Osteoblast (primary cell): ENCODE measurements at places on chromosomes 5 and 9. TPM values are rescaled to one million over a fixed set of nuclear protein-coding genes. Genes with fewer than 3 reads are reported as not detected.

GRCh38 chr9:108743901-108744371 lies 111.8 kb downstream of the ACTL7B start:
- no peaks in the 10 kb centered on the region for H3K27me3 ChIP-seq
- no peak overlapping the region for H3K27ac ChIP-seq
- H3K4me1 ChIP-seq = peaks cover 9% of the 10 kb centered on the region
- H3K4me3 ChIP-seq = no peak overlapping the region
- no peak for DNase-seq
- H3K36me3 ChIP-seq = no peaks in the 10 kb centered on the region

DNA sequence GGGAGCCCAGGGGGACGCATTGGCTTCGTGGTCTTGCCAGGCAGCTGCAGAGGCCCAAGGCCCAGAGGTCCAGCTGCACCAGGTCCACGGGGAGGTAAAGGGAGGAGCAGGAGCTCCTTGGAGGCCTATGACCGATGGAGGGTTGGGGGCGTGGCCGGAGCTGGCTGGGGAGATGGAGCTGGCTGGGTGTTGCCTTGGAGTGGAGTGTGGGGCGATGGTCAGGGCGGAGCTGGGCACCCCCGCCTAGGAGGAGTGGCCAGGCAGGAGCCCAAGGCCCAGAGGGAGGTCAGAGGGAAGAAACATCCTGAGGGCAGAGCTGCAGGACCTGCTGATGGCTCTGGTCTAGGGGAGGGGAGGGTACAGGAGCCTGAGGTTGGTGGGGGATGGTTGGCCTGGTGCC lies 44.6 kb downstream of the KCNT1 start:
- DNase-seq = no peak
- no peak overlapping the region for H3K4me3 ChIP-seq
- H3K27me3 ChIP-seq = no peaks in the 10 kb centered on the region
- no peak overlapping the region for H3K27ac ChIP-seq
- no peaks in the 10 kb centered on the region for H3K36me3 ChIP-seq
- no peaks in the 10 kb centered on the region for H3K4me1 ChIP-seq

DNA sequence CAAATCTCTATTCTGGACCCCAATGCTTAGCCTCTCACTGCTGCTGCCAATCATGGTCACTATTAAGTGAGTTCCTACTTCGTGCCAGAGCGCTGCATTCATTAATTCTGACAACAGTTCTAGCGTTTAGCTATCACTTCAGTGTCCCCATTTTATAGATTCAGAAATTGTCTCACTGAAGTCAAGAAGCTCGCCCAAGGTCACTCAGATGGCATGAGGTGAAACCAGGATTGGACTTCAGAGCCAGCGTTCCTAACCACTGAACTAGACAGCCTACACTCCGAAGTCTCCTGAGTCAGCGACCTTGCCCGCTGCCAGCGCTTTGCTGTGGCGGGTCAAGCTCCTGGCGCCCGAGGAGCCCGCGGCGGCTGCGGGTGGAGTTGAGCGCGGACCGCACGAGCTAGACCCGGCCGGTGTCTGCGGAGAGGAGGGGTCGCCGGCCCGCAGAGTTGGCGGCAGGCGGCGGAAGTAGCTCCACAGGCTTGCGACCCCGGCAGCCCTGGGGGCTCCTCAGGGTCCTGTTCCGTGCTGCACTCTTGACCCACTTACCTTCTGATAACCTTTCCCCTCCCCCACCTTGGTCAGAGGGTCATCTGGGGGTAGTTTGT lies 2.1 kb upstream of the GABRB2 start:
- H3K4me3 ChIP-seq = no peak overlapping the region
- H3K27ac ChIP-seq = no peak overlapping the region
- H3K27me3 ChIP-seq = peaks cover 27% of the 10 kb centered on the region
- H3K4me1 ChIP-seq = no peaks in the 10 kb centered on the region
- DNase-seq = peak; percentile 50
- no peaks in the 10 kb centered on the region for H3K36me3 ChIP-seq

DNA sequence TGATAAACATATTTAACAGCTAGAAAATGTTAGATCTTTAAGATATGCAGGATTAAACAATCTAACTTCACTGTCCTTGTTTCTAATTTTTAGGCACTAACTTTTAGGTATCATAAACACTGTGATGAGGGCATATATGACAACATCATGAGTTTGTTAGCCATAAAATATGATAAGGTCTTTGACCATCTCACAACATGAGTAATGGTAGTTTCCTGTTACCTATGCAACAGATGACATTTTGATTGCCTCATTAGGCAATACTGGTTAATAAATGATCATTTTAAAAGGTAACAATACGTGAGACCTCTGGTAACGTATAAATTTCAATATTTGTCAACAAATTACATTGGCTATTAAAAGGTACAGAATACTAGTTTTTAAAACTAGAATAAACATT lies 613.5 kb downstream of the PDE4D start:
- H3K4me1 ChIP-seq = no peaks in the 10 kb centered on the region
- H3K27ac ChIP-seq = no peak overlapping the region
- no peak overlapping the region for H3K4me3 ChIP-seq
- H3K36me3 ChIP-seq = no peaks in the 10 kb centered on the region
- no peaks in the 10 kb centered on the region for H3K27me3 ChIP-seq
- DNase-seq = no peak

The ERCC8 gene
- 20.0 and 23.2 TPM in 2 replicates for total RNA-seq

GRCh38 chr5:67337751-67338150 lies 141.2 kb upstream of the CD180 start:
- no peak for DNase-seq
- H3K27ac ChIP-seq = no peak overlapping the region
- no peaks in the 10 kb centered on the region for H3K4me1 ChIP-seq
- no peak overlapping the region for H3K4me3 ChIP-seq
- H3K36me3 ChIP-seq = no peaks in the 10 kb centered on the region

DNA sequence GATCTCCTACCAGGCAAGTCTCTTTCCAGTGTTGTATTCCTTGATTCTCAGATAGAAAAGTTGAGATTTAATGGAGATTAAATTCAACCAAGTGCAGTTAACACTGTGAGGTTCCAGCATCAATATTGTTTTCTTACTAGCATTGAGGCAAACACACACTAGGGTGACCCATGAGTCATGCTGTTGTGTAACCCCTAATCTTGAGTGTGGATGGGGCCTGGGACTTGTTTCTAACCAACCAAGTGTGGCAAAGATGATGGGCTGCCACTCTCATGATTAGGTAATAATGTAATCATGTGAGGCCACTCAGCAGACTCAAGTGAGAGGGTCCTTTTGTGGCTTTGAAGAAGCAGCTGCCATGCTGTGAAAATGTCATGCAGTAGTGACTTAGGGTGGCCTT lies 394.2 kb downstream of the IRX2 start:
- no peaks in the 10 kb centered on the region for H3K36me3 ChIP-seq
- DNase-seq = no peak
- no peaks in the 10 kb centered on the region for H3K27me3 ChIP-seq
- H3K4me1 ChIP-seq = no peaks in the 10 kb centered on the region
- no peak overlapping the region for H3K27ac ChIP-seq
- no peak overlapping the region for H3K4me3 ChIP-seq

The EFNA5 gene
- 10.0 and 12.3 TPM in 2 replicates for total RNA-seq

GRCh38 chr5:31639481-31640411 lies 815 bp downstream of the PDZD2 start:
- peaks cover 6% of the 10 kb centered on the region for H3K4me1 ChIP-seq
- H3K27me3 ChIP-seq = peaks cover 43% of the 10 kb centered on the region
- H3K4me3 ChIP-seq = no peak overlapping the region
- no peak overlapping the region for H3K27ac ChIP-seq
- DNase-seq = no peak

DNA sequence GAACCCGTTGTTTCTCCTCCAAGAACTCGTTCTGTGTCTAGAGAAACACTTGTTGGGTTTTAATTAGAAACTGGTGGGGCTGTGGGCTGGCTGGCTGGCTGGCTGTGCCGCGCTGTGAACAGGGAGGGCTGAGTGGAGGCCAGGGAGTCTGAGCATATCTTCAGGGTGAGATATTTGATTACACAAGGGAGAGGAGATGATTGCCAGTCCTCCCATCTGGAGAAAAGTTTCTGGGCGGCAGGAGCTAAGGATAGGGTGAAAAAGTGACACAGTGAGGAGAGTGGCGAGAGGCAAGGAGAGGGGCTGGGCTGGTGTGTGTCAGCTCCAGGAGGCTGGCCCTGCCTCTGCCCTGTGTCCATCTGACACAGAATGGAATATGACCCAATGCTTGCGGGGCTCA lies 63.0 kb downstream of the GDNF start:
- peak overlapping the region; percentile 28 for H3K4me3 ChIP-seq
- peak overlapping the region; percentile 97 for H3K27ac ChIP-seq
- H3K36me3 ChIP-seq = no peaks in the 10 kb centered on the region
- H3K4me1 ChIP-seq = peaks cover 30% of the 10 kb centered on the region
- DNase-seq = peak; percentile 77
- no peaks in the 10 kb centered on the region for H3K27me3 ChIP-seq

GRCh38 chr5:62473209-62473608 lies 60.6 kb downstream of the IPO11 start:
- no peaks in the 10 kb centered on the region for H3K27me3 ChIP-seq
- H3K36me3 ChIP-seq = peaks cover 2% of the 10 kb centered on the region
- peak; percentile 27 for DNase-seq
- no peak overlapping the region for H3K4me3 ChIP-seq

The PCDHA1 gene
- not detected in 2 replicates for total RNA-seq

GRCh38 chr5:91407204-91407603 lies 24.1 kb upstream of the ARRDC3 start:
- no peak overlapping the region for H3K27ac ChIP-seq
- H3K27me3 ChIP-seq = no peaks in the 10 kb centered on the region
- DNase-seq = no peak
- no peaks in the 10 kb centered on the region for H3K36me3 ChIP-seq
- no peak overlapping the region for H3K4me3 ChIP-seq
- H3K4me1 ChIP-seq = peaks cover 4% of the 10 kb centered on the region

The PLPP6 gene
- total RNA-seq = 7.2 and 8.3 TPM in 2 replicates

GRCh38 chr9:130932255-130933079 lies 6.6 kb downstream of the FIBCD1 start:
- H3K4me3 ChIP-seq = peak overlapping the region; percentile 58
- H3K4me1 ChIP-seq = peaks cover 54% of the 10 kb centered on the region

The BRINP1 gene
- 17.0 and 23.3 TPM in 2 replicates for total RNA-seq

GRCh38 chr5:71887680-71888079 lies 168.6 kb downstream of the CARTPT start:
- H3K27ac ChIP-seq = no peak overlapping the region
- peak overlapping the region; percentile 46 for H3K4me3 ChIP-seq
- peaks cover 3% of the 10 kb centered on the region for H3K27me3 ChIP-seq
- H3K4me1 ChIP-seq = peaks cover 12% of the 10 kb centered on the region

The TRIM7 gene
- 0.29 and 0.72 TPM in 2 replicates for total RNA-seq

GRCh38 chr5:144329681-144330080 lies 159.0 kb downstream of the KCTD16 start:
- H3K4me1 ChIP-seq = no peaks in the 10 kb centered on the region
- no peaks in the 10 kb centered on the region for H3K27me3 ChIP-seq
- no peak for DNase-seq
- H3K4me3 ChIP-seq = no peak overlapping the region

DNA sequence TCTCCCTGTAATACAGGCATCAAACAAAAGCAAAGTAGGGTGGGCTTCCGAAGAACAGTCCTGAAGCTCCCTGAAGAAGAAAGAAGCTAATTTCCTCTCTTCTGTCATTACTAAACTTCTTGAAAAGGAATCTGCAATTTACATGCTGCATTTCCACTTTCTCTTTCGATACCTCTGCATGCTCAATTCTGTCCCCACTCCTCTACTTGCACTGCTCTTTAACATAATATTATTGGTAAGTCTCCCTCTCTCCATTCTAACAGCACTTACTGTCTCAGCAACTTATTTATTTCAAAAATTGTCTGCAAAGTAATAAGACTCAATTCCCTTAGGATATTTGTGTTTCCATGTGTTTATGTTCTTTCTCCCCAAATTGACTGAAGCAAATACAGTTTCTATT lies 3.9 kb upstream of the PLPP1 start:
- no peaks in the 10 kb centered on the region for H3K36me3 ChIP-seq
- peak overlapping the region; percentile 33 for H3K4me3 ChIP-seq
- H3K27ac ChIP-seq = peak overlapping the region; percentile 13

DNA sequence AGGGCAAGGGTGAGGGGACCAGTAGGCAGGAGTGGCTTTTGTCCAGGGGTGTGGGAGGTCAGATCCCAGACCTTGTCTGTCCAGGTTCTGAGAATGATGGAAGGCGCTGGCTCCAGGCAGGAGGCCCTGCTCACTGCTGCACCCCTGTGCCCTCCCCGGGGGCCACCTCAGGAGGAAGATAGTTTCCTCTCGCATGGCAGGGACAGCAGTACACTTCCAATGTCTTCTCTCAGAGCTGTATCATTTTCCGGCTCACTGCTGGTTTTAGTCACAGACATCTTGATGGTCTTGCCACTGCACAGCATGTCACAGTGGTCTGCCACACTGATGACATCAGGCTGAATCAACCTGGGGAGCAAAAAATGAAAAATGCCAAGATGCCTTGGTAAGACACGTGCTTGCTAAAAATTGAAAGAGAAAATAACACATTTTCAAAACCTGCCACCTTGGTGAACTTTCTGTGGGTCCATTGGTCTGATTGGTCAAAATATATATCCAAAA lies 3.3 kb upstream of the SLC6A3 start:
- no peak overlapping the region for H3K27ac ChIP-seq
- H3K4me3 ChIP-seq = no peak overlapping the region
- H3K4me1 ChIP-seq = no peaks in the 10 kb centered on the region

GRCh38 chr9:2745560-2746380 lies 28.5 kb downstream of the KCNV2 start:
- no peak for DNase-seq
- H3K27me3 ChIP-seq = no peaks in the 10 kb centered on the region
- no peak overlapping the region for H3K4me3 ChIP-seq
- no peak overlapping the region for H3K27ac ChIP-seq
- H3K36me3 ChIP-seq = no peaks in the 10 kb centered on the region

GRCh38 chr5:139391570-139392323 lies 2.0 kb upstream of the MZB1 start:
- no peaks in the 10 kb centered on the region for H3K4me1 ChIP-seq
- H3K27ac ChIP-seq = no peak overlapping the region
- DNase-seq = peak; percentile 95
- peaks cover 18% of the 10 kb centered on the region for H3K27me3 ChIP-seq
- H3K4me3 ChIP-seq = peak overlapping the region; percentile 57
- H3K36me3 ChIP-seq = no peaks in the 10 kb centered on the region

DNA sequence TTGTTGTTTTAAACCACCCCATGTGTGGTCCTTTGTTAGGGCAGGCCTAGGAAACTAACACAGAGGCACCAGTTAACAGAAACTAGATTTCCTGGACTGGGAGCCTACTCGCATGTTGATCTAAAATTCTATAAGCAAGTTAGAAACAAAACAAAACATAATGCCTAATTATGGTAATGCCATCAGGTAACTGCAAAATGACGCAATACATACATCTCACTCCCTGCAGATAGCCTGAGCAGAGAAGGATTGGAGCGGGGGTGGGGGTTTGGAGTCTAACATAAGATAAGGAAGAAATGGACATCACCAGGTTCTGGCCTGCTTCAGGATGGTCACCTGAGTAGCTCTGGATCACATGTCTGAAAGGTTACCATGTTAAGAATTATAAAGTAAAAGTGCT lies 113.4 kb upstream of the CTSL start:
- no peaks in the 10 kb centered on the region for H3K27me3 ChIP-seq
- no peak for DNase-seq
- H3K4me1 ChIP-seq = peaks cover 4% of the 10 kb centered on the region
- H3K4me3 ChIP-seq = no peak overlapping the region

- no peak overlapping the region for H3K4me3 ChIP-seq
- H3K27me3 ChIP-seq = no peaks in the 10 kb centered on the region
Observed at GRCh38 chr5:67173959-67174358, 22.6 kb downstream of the CD180 start.

The EPB41L4A gene
- total RNA-seq = 0.59 and 0.72 TPM in 2 replicates

- no peak within 1 kb of the TSS for H3K4me3 ChIP-seq
- no peaks in the 10 kb centered on the region for H3K36me3 ChIP-seq
- no peaks in the 10 kb centered on the region for H3K4me1 ChIP-seq
- H3K27ac ChIP-seq = no peak within 1 kb of the TSS
- H3K27me3 ChIP-seq = peaks cover 51% of the 10 kb centered on the region
Observed at GRCh38 chr5:176810081-176810597, at the start of gene UNC5A. Gene UNC5A, plus strand, starts transcription at chr5:176810559. Its CDS starts 192 bp downstream, at chr5:176810751.
